Anterior cingulate cortex (tissue), 58 donors: ENCODE measurements at places on chromosomes 6 and 20.

DNA sequence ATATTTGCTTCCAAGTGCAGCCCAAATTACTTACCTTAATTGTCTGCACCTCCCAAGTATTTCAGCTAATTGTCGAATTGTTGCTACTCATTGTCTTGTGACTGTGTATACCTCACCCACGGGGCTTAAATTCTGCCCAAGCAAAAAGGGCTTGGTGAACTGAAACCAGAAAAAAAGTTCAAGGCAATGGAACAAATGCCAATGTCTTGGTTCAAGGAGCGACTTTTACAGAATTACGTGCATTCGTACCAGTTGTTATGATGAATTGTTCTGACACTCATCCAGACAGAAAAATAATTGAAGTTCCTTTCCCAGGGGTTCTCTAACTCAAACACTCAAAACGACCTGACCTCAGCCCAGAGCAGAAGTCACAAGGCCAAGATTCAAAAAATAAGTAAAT, 13.9 kb upstream of the PXDC1 start:
- no peak for DNase-seq

DNA sequence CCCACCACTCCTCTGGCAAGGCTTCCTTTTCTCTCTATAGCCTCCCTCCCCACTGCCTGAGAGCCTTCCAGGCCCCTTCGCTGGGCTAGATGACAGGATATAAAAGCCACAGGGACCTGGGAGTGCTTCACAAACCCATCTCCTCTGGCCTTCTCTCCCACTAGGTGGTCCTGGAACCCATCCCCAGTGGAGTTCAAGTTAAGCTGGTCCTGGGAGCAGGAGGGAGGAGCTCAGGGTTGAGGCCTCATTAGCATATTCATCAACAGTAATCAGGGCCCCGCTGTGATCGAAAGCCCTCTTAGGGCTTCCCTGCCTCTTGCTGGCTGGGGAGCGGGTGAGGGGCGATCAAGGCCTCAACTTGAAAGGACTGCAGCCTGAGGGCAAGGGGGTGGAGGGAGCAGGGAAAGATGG, 9.1 kb downstream of the EBF4 start:
- DNase-seq, result no peak

DNA sequence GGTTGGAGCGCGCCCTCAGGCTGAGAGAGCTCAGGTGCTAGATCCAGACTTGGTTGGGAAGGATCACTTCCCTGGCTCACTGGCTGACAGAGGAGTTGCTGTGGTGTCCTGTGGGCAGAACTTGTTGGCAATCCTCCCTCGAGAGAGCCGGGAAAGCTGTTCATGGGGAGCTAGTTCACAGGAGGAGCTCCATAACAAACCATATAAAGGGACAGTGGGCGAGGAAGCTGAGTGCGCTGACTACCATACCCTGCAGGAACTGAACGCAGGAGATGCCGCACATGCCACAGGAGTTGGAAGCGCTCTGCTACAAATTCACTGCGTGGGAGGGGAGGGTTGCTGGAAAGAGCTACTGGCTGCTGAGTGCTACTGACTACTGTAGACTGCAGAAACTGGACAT, 243.2 kb downstream of the OGFRL1 start:
- no peak for DNase-seq

- no peak for DNase-seq
Measured at GRCh38 chr6:19838442-19839236, 1.5 kb downstream of the ID4 start.

- no peak for DNase-seq
Measured at GRCh38 chr6:89948876-89949275, 54.6 kb downstream of the GJA10 start.

DNA sequence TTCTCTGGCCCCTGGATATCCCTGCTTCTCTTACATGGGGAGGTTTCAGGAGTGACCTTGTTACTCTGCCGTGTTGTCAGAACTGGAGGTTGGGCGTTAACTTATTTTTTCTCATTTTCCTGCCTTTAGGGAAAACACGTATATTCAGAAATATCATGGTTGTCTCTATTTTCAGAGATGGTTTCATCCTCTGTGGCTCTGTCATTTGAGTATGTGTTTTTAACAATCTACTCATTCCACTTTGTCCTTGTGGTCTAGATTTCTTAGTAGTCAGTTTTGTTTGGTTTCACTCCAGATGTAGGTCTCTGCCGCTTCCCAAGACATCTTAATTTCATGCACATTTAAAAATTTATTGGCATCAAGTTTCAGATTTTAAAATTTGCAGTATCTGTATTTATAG, 45.9 kb downstream of the KCNS1 start:
- no peak for DNase-seq

DNA sequence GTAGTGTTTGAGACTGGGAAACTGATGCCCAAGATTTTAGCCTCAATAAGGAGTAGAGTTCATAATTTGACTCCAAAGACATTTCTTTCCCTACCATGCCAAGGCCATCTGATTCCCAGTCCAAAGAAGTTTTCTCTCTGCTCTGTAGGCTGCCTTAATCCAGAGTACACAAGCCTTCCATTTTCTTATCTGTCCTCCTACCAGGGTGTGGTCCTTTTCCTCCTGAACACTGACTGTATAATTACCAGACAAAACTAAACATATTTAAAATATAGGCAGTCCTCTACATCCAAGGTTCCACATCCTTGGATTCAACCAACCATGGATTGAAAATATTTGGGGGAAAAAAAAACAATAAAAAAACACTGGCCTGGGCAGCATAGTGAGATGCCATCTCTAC, 108.4 kb downstream of the SLC16A10 start:
- DNase-seq, result no peak

DNA sequence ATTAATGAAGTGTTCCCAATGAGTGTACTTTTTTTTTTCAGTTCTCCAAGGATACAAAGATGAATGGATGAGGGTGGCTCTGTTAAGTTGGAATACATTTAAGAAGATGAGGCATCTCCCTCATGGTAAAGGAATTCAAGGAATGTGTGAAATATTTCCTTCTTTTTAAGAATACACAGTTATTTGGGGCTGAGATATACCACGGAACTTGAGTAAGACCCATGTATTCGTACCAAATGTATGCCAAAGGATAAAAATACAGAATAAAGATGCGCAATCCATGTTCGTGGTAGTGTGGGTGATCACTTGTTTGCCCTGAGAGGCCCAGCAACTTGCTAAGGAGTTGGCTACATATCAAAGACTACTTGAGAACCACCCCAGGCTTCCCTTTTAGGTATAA, 164.2 kb upstream of the TCF21 start:
- no peak for DNase-seq

GRCh38 chr20:39364320-39364719, 402.2 kb downstream of the DHX35 start:
- DNase-seq, result no peak

GRCh38 chr6:133947302-133947900, 5.6 kb upstream of the TBPL1 start:
- no peak for DNase-seq

DNA sequence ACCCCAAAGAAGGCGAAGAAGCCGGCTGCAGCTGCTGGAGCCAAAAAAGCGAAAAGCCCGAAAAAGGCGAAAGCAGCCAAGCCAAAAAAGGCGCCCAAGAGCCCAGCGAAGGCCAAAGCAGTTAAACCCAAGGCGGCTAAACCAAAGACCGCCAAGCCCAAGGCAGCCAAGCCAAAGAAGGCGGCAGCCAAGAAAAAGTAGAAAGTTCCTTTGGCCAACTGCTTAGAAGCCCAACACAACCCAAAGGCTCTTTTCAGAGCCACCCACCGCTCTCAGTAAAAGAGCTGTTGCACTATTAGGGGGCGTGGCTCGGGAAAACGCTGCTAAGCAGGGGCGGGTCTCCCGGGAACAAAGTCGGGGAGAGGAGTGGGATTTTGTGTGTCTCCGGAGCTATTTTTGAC, 69.6 kb downstream of the HFE start:
- DNase-seq, result peak; percentile 34

DNA sequence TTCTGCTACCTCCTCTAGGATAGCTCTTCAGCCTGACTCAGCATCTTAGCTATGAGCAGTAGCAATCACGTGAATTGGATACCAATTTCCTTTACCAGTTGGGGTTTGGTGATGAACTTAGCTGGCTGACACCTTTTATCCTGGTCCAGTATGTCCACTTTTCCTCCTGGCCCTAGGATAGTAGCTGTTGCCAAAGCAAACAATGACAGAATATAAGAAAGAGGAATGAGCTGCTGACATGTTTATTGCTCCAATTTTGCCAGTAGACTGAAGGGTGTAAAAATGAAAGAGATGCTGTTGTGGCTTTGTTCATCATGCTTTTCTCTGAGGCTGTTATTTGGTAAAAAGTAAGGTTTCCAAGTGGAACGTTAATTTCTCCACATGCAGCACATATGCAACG, 168.3 kb upstream of the JAG1 start:
- no peak for DNase-seq

GRCh38 chr6:110613356-110613755, 136.9 kb upstream of the SLC22A16 start:
- no peak for DNase-seq

- DNase-seq, result no peak
Measured at GRCh38 chr6:7035837-7036249, 71.9 kb upstream of the RREB1 start.

DNA sequence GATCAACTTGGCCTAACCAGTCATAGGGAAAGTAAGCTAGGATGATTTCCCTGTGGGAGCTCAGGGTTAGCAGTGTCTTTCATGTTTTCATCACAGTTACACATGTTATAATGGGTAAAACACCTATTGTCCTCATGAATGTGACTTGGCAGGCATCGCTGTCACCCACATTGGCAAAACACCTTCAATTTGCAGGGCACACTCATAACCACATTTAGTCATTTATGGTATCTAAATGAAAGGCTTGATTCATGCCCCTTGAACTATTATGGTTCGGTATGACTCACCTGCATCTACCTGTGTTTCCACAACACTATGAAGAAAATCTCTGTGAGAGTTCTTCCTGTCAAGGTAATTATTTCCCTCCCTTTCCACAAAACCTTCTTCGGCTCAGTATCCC, 49.2 kb downstream of the FRK start:
- no peak for DNase-seq

DNA sequence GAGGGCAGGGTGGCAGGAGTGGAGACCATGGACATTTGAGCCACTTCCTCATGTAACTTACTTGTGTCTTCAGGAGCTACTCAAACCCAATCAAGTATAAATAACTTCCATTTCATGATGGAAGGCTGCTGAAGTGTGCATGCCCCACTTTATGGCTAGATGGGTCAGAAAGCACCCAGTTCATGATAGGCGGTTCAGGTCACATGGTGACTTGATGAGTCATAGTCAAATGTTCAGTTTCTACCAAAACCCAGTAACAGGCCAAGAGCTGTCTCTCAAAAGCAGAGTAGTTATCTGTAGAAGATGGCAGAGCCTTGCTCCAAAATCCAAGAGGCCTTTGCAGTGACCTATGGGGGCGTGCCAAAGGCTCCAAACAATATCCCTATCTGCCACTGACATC, 133.7 kb upstream of the TENT5A start:
- DNase-seq, result no peak

DNA sequence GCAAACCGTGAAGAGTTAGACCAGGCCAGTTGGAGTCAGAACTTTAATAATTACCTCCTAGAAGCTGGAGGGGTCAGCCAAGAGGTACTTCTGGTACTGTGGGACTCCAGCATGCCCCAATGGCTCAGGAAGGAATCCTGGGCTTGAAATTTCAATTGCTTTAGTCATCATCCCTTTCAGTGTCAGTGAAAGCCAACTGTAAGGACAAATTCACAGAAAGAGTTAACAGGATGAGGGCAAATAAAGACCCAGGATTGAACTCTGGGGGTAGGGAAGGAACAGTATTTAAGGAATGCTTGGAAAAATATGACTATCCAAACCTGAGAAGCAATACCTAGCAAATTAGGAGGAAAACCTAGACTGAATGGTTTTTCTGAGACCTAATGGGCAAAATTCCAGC, 735.1 kb upstream of the MARCKS start:
- DNase-seq, result no peak

DNA sequence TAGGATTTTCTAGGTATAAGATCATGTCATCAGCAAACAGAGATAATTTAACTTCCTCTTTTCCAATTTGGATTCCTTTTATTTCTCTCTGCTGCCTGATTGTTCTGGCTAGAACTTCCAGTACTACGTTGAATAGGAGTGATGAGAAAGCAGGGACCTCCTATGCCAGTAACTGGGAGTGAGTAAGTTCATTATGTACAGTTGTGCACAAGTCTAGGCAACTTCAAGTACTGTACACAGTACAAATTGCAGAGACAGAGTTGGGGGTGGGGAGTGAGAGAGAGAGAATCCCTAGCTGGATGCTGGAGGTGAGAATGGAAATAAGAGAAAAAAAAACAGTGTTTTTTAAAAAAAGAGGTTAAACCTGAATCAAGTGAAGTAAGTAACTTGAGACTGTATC, 210.2 kb downstream of the MMUT start:
- DNase-seq, result no peak

DNA sequence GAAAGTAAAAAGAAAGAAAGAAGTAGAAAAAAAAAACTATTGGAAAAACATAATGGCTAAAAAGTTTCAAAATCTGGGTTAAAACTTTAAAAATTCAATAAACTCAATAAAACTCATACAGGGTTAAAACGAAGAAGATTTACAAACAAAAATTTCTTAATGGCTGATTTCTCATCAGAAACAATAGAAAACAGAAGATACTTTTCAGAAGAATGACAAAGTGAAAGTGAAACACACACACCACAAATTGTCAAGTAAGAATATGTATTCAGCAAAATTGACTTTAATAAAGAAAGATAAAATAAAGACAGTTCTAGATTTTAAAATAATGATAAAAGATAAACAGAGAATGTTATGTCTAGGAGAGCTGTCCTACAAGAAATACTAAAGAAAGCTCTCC, 618.9 kb upstream of the GJE1 start:
- no peak for DNase-seq

DNA sequence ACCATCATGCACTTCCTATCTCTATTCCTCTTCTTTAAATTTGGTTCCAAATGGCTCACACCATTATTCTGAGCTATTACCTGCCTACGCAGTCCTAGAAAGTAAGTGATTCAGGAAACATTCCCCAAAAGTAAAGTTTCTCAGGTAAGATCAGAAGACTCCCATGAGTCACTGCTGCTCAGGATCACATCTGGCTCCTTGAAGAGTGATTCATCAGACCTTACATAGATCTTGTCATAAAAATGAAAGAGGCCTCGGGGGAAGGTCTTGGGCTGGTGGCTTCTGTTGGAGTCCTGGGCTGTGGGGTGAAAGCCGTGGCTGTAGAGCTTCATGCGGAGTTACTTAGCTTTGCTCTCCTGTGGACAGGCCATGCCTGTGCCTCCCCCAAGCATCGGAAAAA, 35.9 kb downstream of the PLG start:
- no peak for DNase-seq

DNA sequence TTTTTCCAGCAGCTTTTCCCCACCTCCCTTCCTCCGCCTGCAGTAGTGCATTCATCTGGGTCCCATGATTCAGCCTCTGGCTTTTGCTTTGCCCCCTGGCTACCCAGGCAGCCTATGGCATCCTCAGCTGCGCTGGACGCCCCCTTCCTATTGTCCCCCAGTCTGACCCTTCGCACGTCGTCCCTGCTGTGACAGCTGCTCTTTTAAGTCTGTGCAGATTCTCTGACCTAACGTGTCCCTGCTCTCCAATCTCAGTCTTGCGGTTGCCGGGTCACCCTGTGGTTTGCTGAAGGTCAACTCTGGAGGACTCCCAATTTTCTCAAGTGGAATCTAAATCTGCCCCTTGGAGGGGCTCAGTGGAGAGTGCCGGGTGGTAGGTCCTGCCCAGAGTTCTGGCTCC, 294.3 kb downstream of the CDC5L start:
- DNase-seq, result no peak

- no peak for DNase-seq
Measured at GRCh38 chr6:169997187-169997929, 245.9 kb downstream of the ERMARD start.
